IMR-90 (cell line): ENCODE measurements at places on chromosomes 2 and 18. TPM values are rescaled to one million over a fixed set of nuclear protein-coding genes. Genes with fewer than 3 reads are reported as not detected.

The C2orf80 gene
- not detected in 2 replicates for polyA plus RNA-seq

The OBSL1 gene
- 51.2 and 51.8 TPM in 2 replicates for polyA plus RNA-seq

The TMEM178A gene
- polyA plus RNA-seq: 1.1 and 1.8 TPM in 2 replicates

- no peak for DNase-seq
These were observed 253.6 kb downstream of the SOX11 start for GRCh38 chr2:5945742-5946141.

DNA sequence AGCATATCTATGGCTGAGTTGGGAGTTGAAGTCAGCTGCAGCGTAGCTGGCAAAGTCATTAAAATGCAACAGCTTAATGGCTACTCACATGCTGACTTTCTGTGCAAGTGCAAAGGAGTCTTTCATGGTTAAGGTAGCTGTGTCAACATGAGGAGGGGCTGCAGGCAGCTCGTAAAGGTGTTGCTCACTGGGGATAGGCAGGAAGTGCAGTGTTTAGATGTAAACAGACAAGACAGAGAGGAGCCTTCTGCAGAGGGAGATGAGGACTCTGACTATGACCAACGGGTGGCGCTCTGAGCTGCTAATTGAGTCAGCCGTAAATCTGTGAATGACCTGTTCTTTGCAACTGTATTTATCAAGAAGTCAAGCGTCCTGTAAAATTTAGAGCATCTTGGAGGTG is 22.3 kb upstream of the CAVIN2 start:
- peak; percentile 30 for DNase-seq

- DNase-seq: peak; percentile 55
These were observed 97.0 kb downstream of the KYNU start for GRCh38 chr2:142974288-142975024.
